Stromal cell of bone marrow (primary cell): ENCODE measurements at places on chromosomes 5 and 9.
A peak's percentile ranks its signal among the peaks of the same experiment; 100 is the strongest.

DNA sequence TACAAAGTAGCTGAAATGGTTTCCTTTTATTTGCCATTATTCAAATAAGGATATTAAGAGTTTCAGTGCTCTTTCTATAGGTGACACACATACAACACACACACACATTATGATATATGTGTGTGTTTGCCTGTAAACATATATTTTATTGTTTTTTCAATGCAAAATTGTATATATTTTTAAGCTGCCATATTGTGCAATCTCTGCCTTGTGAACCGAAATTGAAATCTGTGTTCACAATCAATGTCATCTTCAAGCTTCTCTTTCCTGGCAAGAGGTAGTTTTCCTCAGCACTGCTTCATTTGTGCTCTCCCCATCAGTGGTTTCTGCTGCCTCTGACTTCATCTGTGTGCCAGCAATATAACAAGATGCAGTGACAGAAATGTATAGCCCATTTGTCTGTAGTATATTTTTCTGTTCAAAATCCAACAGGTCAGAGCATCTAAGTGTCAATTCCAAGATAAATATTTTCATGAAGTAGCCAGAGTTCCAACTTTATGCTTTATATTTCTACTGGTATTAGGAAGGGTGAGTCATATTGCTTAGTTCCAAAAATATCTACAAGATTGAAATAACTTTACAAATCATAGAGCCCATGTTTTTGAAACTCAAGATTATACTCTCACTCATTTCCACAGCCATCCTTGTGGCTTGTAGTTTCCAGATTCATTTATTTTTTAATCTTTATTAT lies 1704.8 kb upstream of the CDH9 start:
- peak; percentile 14 for DNase-seq

DNA sequence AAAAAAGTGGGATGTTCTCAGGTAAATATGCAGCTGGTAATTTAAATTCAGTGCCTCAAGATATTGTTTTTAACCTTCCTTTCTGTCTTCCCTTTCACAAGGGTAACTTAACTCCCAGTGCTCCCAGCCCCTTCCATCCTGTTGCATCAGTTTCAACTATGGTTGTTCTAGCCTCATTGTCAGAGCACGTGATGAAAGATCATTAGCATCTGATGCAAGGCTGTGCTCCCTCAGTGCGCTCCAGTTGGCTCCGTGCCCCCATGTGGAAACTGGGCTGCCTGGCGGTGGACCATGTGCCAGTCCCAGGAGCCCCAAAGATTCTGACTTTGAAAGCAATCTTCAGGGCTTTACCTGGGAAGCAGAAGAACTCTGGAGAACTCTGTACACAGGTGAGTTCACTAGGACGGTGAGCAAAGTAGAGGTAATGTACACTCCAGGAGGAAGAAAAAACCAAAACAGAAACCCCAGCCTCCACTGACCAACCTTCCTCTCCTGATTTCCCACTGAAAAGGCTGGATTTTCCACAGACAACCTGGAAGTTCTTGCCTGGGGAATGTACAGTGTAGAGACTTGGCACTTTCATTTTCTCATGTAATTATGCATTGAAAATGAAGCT lies 96.9 kb downstream of the SLC1A3 start:
- no peak for DNase-seq

DNA sequence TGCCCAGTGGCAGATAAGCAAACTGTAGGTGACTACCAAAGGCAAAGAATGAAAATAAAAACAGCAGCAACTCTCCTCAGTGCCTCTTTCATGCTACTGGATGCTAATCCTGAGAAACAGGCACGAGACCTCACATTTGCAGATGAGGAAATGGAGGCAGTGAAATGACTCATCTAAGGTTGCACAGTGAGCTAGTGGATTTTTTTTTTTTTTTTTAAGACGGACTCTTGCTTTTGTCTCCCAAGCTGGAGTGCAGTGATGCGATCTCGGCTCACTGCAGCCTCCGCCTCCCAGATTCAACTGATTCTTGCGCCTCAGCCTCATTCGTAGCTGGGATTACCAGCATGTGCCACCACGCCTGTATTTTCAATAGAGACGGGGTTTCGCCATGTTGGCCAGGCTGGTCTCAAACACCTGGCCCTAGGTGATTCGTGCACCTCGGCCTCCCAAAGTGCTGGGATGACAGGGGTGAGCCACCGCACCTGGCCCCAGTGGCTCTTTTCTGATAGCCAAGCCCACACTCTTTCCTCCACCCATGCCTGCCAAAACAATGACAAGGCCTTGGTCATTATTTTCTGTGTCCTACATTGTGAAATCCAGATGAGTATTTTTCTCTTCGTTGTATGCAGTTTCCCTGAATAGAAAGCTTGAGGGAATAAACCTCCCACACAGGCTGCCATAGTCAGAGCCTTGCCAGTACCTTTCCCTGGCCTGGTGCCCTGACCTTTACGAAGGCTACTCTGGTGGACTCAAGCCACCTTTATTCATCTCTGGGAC lies 19.2 kb downstream of the DOCK2 start:
- DNase-seq: no peak

DNA sequence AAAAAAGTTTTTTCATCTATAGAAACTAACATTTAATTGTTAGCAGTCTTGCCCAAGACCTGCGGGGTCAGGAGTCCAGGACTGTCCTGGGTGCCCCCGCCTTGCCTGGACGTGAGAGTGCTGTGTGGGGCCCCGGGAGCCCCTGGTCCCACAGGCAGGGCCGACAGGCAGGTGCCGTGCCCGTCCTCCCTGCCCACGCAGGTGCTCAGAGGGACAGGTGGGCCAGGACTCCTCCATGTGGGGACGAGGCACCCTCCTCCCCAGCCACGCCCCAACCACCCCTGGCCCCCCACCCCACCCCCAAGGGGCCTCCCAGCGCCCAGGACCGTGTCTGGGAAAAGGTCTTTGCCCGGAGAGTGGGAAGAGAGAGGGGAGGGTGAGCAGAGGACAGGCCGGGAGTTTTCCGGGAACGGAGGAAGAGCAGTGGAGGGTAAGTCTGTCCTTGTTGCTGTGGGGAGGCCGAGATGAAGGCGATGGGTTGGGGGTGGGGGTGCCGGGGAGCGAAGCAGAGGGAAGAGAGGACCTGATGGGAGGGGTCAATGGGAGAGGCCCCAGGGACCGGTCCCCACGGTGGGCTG lies 2.7 kb upstream of the LCN12 start:
- DNase-seq: no peak

DNA sequence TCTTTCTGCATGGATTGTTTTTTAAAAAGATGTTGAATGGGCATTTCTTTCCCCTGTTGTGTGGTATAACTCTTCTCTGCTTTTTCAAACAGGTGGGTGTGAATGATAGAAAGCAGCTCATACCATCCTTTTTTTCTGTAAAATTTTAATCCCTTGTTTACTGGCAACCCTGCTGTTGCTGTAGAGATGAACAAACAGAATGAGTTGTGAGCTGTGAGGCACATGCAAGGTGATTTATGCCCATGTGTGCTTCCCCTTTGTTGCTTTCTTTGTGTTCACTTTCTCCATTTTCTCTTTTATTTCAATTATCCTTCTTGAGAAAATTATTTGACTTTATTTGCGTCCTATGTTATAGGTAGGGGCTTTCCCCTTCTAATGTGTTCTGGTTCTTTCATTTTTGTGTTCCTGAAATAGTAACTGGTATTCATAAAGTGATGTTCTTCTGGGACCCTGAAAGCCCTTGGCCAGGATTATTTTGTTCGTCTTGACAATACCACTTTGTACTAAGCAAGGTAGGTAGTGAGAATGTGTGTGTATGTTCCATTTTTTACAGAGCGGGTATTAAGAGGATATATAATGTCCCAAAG lies 79.9 kb downstream of the AOPEP start:
- no peak for DNase-seq

DNA sequence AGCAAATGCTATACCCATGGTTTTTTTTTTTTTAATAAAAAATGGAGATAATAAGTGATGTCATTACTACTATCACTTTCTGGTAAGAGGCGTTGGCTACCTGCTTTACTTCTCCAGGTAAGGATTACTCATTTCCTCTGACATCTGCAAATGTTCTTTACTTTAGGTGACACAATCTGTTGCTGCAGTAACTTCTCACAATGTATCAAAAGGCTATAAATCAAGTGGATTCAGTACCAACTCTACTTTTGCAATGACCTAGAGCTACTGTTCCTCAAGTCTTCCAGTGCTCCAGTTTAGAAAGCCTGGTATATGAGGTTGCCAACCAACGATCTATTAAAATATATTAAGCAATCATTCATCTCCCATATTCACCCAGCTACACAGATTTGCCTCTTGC lies 129.1 kb downstream of the PLK2 start:
- DNase-seq: no peak

GRCh38 chr5:1784197-1785050 lies 15.2 kb downstream of the MRPL36 start:
- DNase-seq: no peak

GRCh38 chr5:64834037-64834436 lies 65.3 kb downstream of the CWC27 start:
- no peak for DNase-seq

DNA sequence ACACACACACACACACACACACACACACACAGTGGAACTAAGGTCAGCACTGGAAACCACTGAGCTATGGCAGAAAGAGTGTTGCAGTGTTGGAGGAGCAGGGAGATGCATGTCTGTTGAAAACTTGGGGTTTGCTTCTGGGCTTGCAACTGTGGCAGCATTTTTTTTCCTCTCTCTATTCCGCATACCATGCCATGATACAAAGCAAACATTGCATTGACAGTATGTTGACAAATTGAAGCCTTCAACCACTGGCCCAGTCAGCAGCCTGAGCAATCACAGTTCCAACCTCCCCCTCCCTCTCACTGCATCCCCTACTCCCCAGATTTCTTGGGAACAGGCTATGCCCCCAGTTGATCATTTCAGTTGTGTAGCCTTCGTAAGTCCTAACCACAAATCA lies 478.1 kb upstream of the WWC1 start:
- DNase-seq: no peak

- peak; percentile 78 for DNase-seq
Observed at GRCh38 chr9:99778308-99778707, 43.4 kb upstream of the NR4A3 start.

DNA sequence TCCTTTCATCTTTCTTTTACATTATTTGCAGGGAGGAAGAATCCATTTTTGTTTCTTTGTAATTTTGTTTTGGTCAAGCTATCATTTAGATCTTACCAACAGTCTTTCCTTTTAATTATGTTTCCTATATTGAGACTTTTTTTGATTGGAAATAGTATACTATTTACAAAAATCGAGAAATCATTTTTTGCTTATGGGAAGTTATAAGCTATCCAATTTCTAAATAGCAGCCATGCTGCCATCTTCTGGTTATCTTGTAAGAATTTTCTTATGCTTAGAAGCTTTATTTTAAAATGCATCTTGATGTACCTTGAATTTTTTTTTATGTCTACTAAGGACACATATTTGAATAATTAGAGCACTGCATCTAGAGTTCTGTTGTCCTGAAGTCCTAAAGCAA lies 821.2 kb downstream of the PTPRD start:
- DNase-seq: peak; percentile 2

- no peak for DNase-seq
Observed at GRCh38 chr5:109170629-109171350, 239.0 kb downstream of the PJA2 start.

DNA sequence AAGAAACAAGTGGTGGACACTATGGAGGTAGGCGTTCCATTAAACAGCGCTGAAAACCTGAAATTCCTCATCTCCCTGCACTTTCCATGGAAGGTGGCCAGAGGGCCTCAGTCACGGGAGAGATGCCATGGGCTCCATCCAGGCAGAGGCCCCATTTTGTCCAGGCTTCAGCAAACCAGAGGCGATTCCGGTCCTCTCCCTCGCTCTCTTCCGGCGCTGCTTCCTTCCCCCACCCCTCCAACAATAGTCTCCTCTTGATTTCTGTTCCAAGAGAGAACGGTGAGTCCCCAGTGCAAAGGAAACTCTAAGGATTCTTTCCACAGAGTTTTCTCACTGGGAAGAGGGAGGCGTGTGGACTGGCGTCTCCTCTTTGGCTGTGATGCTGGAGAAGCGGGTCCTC lies 7.5 kb downstream of the ZNF366 start:
- DNase-seq: no peak

DNA sequence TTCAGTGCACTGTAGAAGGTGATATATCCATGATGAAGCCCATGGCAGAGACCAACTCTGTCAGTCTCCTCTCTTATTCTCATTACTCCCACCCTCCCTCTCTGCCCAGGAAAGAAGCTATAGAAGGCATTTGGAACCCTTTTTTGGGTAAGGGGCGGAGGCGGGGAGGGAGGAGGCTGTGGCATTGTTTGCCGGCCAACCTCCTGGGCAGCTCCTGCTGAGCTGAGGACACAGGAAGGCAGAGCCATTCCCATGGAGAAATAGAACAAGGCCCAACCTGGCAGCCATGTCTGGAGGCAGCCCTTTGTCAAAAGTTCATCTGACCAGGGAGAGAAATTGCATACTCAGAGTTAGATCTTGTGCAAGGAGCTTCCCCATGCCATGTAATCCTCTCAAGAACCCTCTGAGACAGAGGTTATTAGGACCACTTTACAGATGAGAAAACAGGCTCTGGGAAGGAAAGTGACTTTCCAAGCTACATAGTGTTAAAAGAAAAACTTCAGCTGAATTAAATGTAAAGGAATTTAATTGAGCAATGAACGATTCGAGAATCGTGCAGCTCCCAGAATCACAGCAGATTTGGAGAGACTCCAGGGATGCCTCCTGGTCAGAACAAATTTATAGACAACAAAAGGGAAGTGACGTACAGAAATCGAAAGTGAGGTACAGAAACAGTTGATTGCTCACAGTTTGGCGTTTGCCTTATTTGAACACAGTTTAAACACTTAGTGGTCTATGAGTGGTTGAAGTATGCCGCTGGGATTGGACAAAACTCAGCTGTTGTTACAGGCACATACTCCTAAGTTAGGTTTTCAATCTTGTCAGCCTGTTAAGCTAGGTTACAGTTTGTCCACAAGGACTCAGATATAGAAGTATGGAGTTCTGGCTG lies 158.6 kb downstream of the MELK start:
- no peak for DNase-seq

DNA sequence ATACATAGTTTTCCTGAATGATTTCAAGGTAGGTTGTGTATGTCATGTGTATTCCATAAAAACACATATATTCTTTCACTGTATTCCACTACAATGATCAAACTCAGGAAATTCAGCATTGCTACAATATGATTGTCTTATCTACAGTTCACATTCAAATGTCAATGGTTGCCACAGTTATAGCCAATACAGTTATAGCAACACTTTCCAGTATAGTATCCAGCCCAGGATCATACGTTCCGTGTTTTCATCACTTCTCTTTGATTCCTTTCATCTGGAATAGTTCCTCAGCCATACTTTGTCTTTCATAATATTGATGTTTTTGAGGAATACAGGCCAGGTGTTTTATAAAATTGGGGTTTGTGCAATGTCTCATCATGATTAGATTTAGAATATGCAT lies 9.5 kb downstream of the OR2S2 start:
- no peak for DNase-seq

- DNase-seq: no peak
Observed at GRCh38 chr9:120587328-120587727, 7.4 kb upstream of the CDK5RAP2 start.

GRCh38 chr5:139394654-139395566 lies at the start of gene PROB1:
Gene PROB1 (minus strand): TSS chr5:139395104. CDS start chr5:139395081, 23 bp downstream.
- DNase-seq: no peak

GRCh38 chr5:139683295-139684271 lies 35.4 kb downstream of the CXXC5 start:
- DNase-seq: no peak
